Mesothelial cell of epicardium (in vitro differentiated cells): ENCODE measurements at places on chromosomes 2 and 18.

GRCh38 chr2:199646439-199646838 is 188.7 kb upstream of the SATB2 start:
- H3K27ac ChIP-seq = no peak overlapping the region
- peaks cover 6% of the 10 kb centered on the region for H3K36me3 ChIP-seq
- H3K4me1 ChIP-seq = no peaks in the 10 kb centered on the region
- no peak overlapping the region for H3K4me3 ChIP-seq
- no peak for DNase-seq
- H3K27me3 ChIP-seq = peaks cover 6% of the 10 kb centered on the region

DNA sequence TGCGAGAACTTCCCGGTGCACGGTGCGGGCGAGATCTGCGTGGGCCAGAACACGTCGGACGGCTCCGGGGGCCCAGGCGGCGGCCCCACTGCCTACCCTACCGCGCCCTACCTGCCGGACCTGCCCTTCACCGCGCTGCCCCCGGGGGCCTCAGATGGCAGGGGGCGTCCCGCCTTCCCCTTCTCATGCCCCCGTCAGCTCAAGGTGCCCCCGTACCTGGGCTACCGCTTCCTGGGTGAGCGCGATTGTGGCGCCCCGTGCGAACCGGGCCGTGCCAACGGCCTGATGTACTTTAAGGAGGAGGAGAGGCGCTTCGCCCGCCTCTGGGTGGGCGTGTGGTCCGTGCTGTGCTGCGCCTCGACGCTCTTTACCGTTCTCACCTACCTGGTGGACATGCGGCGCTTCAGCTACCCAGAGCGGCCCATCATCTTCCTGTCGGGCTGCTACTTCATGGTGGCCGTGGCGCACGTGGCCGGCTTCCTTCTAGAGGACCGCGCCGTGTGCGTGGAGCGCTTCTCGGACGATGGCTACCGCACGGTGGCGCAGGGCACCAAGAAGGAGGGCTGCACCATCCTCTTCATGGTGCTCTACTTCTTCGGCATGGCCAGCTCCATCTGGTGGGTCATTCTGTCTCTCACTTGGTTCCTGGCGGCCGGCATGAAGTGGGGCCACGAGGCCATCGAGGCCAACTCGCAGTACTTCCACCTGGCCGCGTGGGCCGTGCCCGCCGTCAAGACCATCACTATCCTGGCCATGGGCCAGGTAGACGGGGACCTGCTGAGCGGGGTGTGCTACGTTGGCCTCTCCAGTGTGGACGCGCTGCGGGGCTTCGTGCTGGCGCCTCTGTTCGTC is 1.7 kb downstream of the FZD7 start:
- peaks cover 45% of the 10 kb centered on the region for H3K4me1 ChIP-seq
- peak overlapping the region; percentile 89 for H3K27ac ChIP-seq
- H3K27me3 ChIP-seq = no peaks in the 10 kb centered on the region
- peaks cover 9% of the 10 kb centered on the region for H3K36me3 ChIP-seq
- DNase-seq = peak; percentile 70

DNA sequence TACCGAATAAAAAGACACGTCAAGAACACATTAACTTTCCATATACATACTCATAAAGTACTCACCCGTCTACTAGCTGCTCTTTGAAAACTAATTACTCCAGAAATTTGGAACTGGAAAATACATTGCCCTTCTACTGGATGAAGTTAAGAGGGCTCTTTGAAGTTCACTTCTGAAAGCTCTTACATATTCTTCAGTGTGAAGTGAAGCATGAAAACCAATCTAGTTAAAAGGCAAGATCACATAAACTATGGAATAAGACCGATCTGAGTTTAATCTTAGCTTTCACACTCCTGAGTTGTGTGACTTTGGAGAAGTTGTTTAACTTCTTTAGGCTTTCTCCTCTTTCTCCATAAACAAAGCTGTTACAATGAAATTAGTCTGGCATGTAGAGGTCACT is 38.5 kb downstream of the REV1 start:
- H3K4me1 ChIP-seq = no peaks in the 10 kb centered on the region
- no peaks in the 10 kb centered on the region for H3K27me3 ChIP-seq
- DNase-seq = no peak
- H3K27ac ChIP-seq = no peak overlapping the region

DNA sequence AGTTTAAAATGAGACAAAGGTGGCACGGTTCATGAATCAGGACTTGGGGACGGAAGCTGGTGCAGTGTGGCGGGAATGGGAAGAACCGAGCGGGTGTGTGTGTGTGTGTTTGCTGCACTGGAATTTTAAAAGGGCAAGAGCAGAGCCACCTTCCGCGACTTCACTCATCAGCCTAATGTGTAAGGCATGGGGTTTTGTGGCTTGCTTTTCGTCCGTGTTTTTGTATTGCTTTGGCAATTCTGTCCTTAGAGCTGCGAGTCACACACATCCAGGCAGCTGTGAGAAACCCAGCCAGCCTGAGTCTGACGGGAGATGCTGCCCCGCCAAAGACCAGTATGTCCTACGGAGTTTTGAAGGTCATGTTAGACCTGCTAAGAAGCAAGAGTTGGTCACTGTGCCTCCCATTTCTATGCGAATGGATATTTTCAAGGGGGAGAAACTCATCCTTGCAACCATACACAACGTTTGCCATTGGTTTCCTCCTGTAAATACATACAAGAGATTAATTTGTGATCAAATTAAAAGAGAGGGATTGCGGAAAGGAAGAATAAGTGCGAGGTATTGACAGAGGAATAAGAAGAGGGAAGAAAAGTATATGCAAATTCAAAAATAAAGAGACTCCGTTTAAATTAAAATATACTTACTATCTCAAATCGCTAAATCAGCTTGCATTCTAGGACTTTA is 665 bp upstream of the CACNB4 start:
- H3K36me3 ChIP-seq = no peaks in the 10 kb centered on the region
- H3K27ac ChIP-seq = peak overlapping the region; percentile 13
- no peak for DNase-seq
- peaks cover 72% of the 10 kb centered on the region for H3K27me3 ChIP-seq
- peaks cover 21% of the 10 kb centered on the region for H3K4me1 ChIP-seq
- peak overlapping the region; percentile 83 for H3K4me3 ChIP-seq

- H3K4me3 ChIP-seq = no peak overlapping the region
- H3K27ac ChIP-seq = no peak overlapping the region
- H3K4me1 ChIP-seq = no peaks in the 10 kb centered on the region
- no peak for DNase-seq
Observed at GRCh38 chr18:32881009-32881408, 108.2 kb upstream of the KLHL14 start.

- H3K27me3 ChIP-seq = peaks cover 4% of the 10 kb centered on the region
- no peak overlapping the region for H3K27ac ChIP-seq
- no peaks in the 10 kb centered on the region for H3K4me1 ChIP-seq
- no peaks in the 10 kb centered on the region for H3K36me3 ChIP-seq
- H3K4me3 ChIP-seq = no peak overlapping the region
Observed at GRCh38 chr2:30933496-30933895, 126.2 kb upstream of the CAPN13 start.

DNA sequence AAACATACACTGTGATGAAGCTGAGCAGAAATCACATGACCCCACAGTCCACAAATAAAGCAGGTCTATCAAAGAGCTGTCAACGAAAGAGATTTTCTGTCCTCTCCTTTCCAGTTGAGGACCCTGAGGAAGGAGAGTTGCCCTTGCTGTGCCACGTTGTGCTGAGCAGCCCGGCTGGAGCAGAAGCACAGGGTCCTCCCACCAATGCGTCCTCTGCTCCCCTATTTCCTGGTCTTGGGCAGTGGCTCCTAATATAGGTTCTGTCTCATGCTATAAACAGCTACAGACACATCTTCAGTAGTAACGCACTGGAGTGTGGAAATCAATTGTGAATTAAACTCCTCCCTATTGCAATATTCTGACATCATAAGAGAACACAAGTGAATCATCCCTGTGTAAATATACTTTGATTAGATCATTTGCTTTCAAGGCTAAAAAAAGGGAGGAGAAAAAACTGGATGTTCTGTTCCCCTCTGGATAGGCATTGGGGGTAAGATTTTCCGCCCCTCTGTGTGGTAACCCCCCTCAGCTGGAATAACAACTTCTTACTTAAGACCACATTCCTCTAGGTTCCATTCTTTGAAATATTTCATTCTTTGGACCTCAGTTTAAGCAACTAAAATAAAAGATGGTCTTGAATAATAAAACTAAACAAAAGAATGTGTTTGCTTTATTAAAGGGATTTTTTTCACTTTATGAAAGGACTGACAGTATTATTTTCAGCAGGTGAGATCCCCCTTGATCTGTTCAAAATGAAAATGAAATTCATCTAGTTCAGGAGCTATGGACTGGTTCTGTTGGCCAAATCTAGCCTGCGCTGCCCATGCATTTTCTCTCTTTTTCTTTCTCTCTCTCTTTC is 8.3 kb upstream of the RHOB start:
- H3K4me3 ChIP-seq = no peak overlapping the region
- H3K27me3 ChIP-seq = peaks cover 6% of the 10 kb centered on the region
- no peaks in the 10 kb centered on the region for H3K36me3 ChIP-seq
- no peak overlapping the region for H3K27ac ChIP-seq

- H3K27ac ChIP-seq = no peak overlapping the region
- H3K36me3 ChIP-seq = no peaks in the 10 kb centered on the region
- no peak for DNase-seq
- H3K4me3 ChIP-seq = no peak overlapping the region
- H3K27me3 ChIP-seq = no peaks in the 10 kb centered on the region
Observed at GRCh38 chr18:28574175-28574574, 397.2 kb upstream of the CDH2 start.

- no peak overlapping the region for H3K27ac ChIP-seq
- no peak for DNase-seq
- peaks cover 2% of the 10 kb centered on the region for H3K4me1 ChIP-seq
- H3K36me3 ChIP-seq = peaks cover 2% of the 10 kb centered on the region
- no peaks in the 10 kb centered on the region for H3K27me3 ChIP-seq
Observed at GRCh38 chr2:238093181-238094140, 6.7 kb upstream of the ESPNL start.

- no peaks in the 10 kb centered on the region for H3K27me3 ChIP-seq
- H3K4me3 ChIP-seq = no peak overlapping the region
- H3K36me3 ChIP-seq = peaks cover 17% of the 10 kb centered on the region
- DNase-seq = no peak
- H3K27ac ChIP-seq = no peak overlapping the region
- peaks cover 8% of the 10 kb centered on the region for H3K4me1 ChIP-seq
Observed at GRCh38 chr18:70047931-70048603, 100.4 kb upstream of the CD226 start.

DNA sequence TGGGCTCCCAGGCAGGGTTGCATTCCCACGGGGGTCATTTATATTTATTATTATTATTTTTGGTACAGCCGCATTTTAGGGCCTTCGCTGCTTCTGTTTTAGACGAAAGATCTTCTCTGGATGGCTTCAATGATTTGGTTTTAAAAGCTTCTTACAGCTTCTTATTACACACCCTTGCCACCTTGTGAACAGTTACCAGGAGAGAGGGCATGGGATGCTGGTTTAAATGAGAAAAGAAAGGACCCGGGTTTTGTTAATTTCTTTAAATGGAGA is 1.7 kb downstream of the SH3RF3 start:
- H3K36me3 ChIP-seq = no peaks in the 10 kb centered on the region
- H3K27me3 ChIP-seq = peaks cover 81% of the 10 kb centered on the region
- no peak overlapping the region for H3K27ac ChIP-seq
- no peak for DNase-seq
- H3K4me3 ChIP-seq = peak overlapping the region; percentile 69
- peaks cover 9% of the 10 kb centered on the region for H3K4me1 ChIP-seq

DNA sequence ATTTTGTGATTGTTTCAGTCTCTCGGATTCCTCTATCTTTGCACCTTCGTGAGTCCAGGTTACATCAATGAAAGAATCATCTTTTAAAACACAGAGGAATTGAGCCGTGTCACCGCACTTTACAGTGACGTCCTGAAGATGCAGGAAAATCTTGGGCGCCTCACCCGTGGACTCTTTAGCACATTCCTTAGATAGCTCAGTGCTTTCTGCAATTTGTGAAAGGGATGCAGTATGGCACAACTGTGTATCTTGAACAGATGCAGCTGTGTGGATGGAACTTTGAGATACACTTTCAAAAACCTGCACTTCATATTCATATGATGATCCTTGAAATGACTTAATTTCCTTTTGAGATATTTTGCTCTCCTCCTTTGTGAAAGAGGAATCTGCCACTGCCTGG is 50.9 kb downstream of the TTN start:
- H3K27ac ChIP-seq = no peak overlapping the region
- H3K27me3 ChIP-seq = peaks cover 3% of the 10 kb centered on the region
- H3K36me3 ChIP-seq = no peaks in the 10 kb centered on the region
- no peak overlapping the region for H3K4me3 ChIP-seq
- DNase-seq = no peak

DNA sequence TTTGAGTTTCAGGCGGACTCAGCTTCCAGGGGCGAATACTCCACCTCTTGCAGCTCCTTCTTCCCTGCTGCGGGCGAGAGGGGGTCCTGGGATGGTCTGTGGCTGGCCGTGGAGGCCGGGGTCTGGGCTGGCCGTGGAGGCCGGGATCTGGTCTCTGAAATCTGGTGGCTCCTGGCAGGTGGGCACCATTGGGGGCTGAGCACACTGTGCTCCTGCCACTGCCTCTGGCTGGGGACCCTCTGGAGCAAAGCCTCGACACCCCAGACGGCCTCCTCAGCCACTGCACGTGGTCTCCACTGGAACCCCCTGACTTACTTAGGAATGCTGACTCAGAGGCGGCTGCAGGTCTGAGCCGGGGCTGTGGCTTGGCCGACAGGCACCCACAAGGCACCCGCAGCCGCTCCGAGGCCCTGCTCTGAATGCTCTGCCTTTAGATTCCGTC is 100.1 kb upstream of the ALKAL2 start:
- no peak overlapping the region for H3K27ac ChIP-seq
- H3K4me3 ChIP-seq = no peak overlapping the region
- no peaks in the 10 kb centered on the region for H3K36me3 ChIP-seq
- H3K27me3 ChIP-seq = peaks cover 24% of the 10 kb centered on the region
- H3K4me1 ChIP-seq = peaks cover 18% of the 10 kb centered on the region

DNA sequence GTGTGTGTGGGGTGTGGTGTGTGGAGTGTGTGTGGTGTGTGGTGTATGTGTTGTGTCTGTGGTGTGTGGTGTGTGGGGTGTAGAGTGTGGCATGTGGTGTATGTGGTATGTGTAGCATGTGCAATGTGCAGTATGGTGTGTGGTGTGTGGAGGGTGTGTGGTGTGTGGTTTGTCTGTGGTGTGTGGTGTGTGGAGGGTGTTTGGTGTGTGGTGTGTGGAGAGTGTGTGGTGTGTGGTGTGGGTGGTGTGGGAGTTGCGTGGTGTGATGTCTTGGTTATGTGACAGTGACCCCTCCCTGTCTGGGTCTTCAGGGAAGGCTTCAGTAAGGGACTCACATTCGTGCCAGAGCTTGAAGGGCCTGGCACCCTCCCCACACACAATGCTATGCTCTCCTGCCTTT is 718.2 kb upstream of the SOX11 start:
- H3K27me3 ChIP-seq = no peaks in the 10 kb centered on the region
- H3K4me3 ChIP-seq = no peak overlapping the region
- H3K4me1 ChIP-seq = no peaks in the 10 kb centered on the region
- no peak for DNase-seq
